T-cell (primary cell): ENCODE measurements at places on chromosomes 12 and 14. TPM values are rescaled to one million over a fixed set of nuclear protein-coding genes. Genes with fewer than 3 reads are reported as not detected.

Gene RDH12
- not detected for total RNA-seq

- no peak overlapping the region for H3K27ac ChIP-seq
- DNase-seq = no peak
- H3K27me3 ChIP-seq = no peaks in the 10 kb centered on the region
- no peaks in the 10 kb centered on the region for H3K4me1 ChIP-seq
- H3K4me3 ChIP-seq = no peak overlapping the region
- H3K36me3 ChIP-seq = no peaks in the 10 kb centered on the region
These were observed 202.8 kb downstream of the NUAK1 start for GRCh38 chr12:105935981-105936380.

DNA sequence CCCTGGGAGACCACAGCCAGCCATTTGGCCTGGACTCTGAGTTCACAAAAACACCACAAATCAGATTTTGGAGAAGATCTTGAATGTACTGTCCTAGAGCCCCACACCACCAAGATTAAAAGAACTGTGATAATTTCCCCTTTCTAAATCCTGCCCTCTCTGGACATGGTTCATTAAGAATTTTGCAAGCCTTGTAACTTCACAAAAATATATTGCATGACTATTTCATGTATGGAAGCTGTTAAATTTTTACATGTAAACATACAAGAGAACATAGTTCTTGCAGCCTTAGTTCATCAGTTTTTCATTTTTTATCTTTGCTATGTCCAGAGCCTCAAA, 97.0 kb downstream of the SCARB1 start:
- no peak for DNase-seq
- H3K27ac ChIP-seq = no peak overlapping the region
- no peaks in the 10 kb centered on the region for H3K4me1 ChIP-seq

DNA sequence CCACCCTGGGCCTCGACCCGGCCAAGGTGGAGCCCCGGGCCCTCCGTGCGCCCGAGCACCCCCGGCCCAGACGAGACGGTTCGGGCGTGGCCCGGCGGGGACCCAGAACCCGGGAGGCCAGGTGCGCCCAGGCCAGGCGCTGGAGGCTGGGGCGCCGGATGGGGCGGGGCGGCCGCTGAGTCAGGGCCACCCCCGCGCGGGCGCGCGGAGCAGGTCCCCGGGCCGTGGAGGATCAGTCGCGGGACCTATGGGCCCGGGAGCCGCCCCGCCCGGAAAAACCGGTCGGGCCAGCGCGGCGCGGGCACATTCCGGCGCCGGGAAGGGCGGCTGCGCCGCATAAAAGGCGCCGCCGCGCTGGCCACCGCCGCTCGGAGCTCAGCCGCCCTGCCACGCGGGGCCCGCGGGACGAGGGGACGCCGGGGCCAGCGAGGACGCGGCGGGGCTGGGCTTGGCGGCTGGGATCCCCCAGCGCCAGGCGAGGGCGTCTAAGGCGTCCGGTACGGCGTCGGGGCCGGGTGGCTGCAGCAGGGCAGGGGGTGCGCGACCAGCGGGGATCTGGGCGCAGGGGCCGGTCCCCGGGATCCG, 21.5 kb upstream of the KIF26A start:
- H3K4me1 ChIP-seq = no peaks in the 10 kb centered on the region
- DNase-seq = no peak
- H3K27me3 ChIP-seq = no peaks in the 10 kb centered on the region
- H3K27ac ChIP-seq = no peak overlapping the region
- H3K36me3 ChIP-seq = no peaks in the 10 kb centered on the region

DNA sequence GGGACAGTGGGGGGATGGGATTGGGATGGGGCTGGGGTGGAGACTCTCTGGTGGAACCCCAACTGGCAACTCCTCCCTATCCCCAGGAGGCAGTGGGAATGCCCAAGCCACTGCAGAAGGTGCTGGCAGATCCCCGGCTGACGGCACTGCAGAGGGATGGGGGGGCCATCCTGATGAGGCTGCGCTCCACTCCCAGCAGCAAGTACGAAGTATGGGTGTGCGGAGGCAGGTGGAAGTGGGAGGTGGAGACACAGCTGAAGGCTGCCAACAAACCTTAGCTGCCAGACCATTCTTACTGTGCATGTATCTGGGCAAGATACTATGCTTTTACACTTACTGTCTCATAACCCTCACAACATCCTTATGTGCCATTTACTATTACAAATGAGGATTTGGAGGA, 8.2 kb downstream of the ARHGEF40 start:
- H3K4me3 ChIP-seq = no peak overlapping the region
- H3K36me3 ChIP-seq = no peaks in the 10 kb centered on the region
- H3K27me3 ChIP-seq = no peaks in the 10 kb centered on the region
- no peaks in the 10 kb centered on the region for H3K4me1 ChIP-seq
- H3K27ac ChIP-seq = no peak overlapping the region

DNA sequence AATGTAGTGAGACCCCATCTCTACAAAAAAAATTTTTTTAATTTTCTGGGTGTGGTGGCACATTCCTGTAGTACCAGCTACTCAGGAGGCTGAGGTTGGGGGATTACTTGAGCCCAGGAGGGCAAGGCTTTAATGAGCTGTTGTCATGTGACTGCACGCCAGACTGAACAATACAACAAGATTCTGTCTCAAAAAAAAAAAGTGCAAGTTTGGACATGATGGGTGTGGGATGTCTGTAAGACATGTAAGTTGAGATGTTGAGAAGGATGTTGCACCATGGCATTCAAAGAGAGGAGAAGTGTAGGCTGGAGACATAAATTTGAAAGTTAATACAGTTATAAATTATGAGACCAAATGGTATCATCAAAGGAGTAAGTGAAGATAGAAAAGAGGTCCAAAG, 23.5 kb downstream of the YEATS4 start:
- no peaks in the 10 kb centered on the region for H3K27me3 ChIP-seq
- no peak for DNase-seq
- H3K27ac ChIP-seq = no peak overlapping the region
- H3K4me1 ChIP-seq = no peaks in the 10 kb centered on the region
- H3K4me3 ChIP-seq = no peak overlapping the region

DNA sequence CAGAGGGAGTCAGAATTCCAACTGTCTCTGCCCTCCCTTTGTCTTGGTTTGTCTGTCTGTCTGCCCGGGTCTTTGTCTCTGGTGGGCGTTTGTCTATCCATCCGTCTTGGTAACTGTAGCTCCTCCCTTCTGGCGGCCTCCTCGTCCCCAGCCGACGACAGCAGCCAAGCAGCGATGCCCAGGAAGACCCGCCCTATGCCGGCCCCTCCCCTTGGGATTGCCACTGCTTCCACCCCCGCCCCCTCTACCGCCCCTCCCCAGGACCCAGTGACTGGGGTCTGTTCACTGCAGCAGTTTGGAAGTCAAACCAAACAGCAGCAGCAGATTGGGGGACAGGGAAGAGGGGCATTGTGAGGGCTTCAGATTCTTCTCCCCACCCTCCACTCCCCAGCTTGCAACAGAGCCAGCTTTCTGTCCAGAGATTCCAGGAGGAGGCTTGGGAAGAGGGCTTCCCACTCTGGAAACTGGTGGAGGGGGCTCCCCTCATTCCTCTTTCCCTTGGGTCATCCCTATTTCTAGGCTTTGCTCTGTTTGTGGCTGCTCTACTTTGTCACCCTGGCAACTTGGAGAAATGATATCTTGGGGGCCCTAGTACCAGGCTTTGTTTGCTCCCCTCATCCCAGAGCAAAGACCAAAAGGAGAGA, 2.4 kb upstream of the RARG start:
- H3K36me3 ChIP-seq = no peaks in the 10 kb centered on the region
- H3K4me1 ChIP-seq = peaks cover 24% of the 10 kb centered on the region
- DNase-seq = no peak
